ENCODE measurements at places on chromosomes 16 and 17.
A peak's percentile ranks its signal among the peaks of the same experiment; 100 is the strongest.

- DNase-seq = no peak
Observed at GRCh38 chr17:55783684-55784245, 32.9 kb downstream of the PCTP start.

DNA sequence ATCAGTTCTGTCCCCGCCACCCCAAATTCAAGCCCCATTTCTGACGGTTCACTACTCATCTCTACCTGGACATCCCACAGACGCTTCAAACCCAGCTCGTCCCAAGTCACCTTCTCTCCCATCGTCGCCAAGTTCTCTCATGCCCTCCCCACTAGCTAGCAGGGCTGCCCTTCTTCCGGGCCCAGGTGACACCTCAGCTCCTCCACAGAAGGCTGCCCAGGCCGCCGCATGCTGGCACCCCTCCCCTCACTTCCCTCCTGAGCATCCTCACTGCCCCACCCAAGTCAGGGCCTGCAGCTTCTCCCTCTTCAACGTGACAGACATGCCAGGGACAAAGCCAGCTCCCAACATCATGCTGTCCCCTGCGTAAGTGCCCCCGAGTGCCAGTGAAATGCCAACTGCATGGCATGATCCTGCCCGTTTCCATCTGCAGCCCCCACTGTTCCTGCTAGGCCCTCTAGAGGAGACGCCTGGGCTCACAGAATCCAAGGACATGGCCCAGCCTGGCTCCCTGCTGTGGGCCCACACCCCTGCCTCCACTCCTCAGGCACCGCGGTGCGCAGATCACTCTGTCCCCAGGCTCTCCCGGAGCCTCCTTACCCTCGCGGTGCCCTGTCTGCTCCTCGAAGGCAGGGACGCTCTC lies 5.9 kb downstream of the CYB561 start:
- DNase-seq = peak; percentile 34

- no peak for DNase-seq
Observed at GRCh38 chr17:53475002-53475401, 347.7 kb upstream of the KIF2B start.

DNA sequence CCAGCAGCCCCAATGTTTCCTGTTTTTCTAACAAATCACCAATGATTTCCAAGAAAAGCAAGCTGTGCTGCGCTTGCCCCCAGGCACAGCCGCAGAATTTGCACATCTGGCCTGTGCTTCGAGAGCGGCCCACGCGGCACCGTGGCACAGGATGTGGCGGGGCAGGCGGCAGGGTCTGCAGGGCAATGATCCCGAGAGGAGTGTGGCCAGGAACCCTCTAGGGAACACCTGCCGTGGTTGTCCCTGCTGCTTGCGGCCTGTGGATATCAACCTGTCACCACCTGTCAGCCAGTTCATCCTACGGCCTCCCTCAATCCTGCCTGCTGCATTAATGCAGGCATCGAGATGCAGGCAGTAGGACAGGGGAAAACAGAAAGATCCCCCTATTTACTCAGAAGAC lies 24.0 kb downstream of the PIK3R5 start:
- DNase-seq = peak; percentile 75

DNA sequence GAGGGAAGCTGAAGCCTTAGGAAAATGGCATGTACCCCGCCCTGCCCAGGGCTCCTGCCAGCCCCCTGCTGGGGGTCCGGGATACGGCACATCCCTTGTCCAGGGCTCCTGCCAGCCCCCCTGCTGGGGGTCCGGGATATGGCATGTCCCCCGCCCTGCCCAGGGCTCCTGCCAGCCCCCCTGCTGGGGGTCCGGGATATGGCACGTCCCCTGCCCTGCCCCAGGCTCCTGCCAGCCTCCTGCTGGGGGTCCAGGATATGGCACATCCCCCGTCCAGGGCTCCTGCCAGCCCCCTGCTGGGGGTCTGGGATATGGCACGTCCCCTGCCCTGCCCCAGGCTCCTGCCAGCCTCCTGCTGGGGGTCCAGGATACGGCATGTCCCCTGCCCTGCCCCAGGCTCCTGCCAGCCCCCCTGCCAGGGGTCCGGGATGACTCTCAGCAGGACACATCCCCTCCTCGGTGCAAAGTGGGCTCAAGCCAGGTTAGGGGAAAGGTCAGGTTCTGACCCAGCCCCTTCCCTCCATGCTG lies 43.2 kb downstream of the RPH3AL start:
- peak; percentile 6 for DNase-seq

- peak; percentile 51 for DNase-seq
Observed at GRCh38 chr17:78497115-78497540, 80.1 kb downstream of the DNAH17 start.

- no peak for DNase-seq
Observed at GRCh38 chr17:2708585-2709182, 2.9 kb downstream of the CLUH start.

GRCh38 chr16:11557801-11558200 lies 28.9 kb downstream of the LITAF start:
- DNase-seq = no peak

All from activated naive CD4-positive, alpha-beta T cell treated with Interleukin-2 at 50 U/mL for 16 hours (primary cell).